Ammon's horn (tissue), 1 donor: ENCODE measurements at places on chromosomes 1 and 21.

DNA sequence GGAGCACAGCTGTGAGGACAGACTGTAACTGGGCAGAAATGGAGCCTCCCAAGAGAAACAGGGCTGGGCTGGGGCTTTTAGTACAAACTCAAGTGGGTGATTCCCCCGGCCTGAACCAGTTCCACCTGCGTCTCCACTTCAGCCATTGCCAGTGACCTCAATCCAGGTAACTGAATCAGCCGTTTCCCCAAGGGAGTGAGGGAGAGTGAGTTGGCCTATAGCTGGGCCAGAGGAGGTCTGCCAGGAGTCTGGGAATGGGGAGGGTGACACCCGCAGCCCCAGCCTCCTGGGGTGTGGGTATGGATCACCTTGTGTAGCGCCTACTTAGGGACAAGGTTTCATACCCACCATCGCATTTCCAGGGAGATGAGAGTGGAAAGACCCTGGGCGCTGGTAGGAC lies 8.5 kb downstream of the SLC26A9 start:
- DNase-seq = no peak

GRCh38 chr1:156901966-156902915 lies 8.7 kb downstream of the PEAR1 start:
- no peak for DNase-seq

DNA sequence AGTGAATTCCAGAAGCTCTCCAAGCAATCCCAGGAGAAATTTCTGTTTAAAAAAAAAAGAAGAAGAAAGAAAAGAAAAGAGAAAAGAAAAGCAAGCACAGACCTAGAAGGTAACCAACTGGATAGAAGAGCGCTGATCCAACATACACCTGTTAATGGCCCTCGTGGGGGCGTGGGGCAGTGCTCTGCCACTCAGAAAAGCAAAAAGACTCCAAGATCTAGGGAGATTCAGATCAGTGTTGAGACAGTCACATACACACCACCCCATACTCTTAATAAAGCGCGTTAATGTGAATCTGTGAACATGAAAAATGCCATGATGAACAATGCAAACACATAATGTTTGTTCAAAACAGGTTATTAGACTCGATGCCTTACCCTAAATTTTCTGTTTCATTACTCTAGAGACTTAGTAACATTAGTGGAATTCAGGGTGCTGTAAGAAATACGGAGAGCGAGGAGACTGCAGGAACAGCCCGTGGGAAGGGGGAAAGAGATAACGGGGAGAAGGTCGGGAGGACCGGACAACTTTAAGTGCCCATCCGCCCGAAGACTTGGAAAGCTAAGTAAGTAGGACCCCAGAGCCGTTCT lies 406 bp downstream of the NME7 start:
- no peak for DNase-seq

GRCh38 chr1:82606546-82606945 lies 805.8 kb downstream of the ADGRL2 start:
- no peak for DNase-seq

DNA sequence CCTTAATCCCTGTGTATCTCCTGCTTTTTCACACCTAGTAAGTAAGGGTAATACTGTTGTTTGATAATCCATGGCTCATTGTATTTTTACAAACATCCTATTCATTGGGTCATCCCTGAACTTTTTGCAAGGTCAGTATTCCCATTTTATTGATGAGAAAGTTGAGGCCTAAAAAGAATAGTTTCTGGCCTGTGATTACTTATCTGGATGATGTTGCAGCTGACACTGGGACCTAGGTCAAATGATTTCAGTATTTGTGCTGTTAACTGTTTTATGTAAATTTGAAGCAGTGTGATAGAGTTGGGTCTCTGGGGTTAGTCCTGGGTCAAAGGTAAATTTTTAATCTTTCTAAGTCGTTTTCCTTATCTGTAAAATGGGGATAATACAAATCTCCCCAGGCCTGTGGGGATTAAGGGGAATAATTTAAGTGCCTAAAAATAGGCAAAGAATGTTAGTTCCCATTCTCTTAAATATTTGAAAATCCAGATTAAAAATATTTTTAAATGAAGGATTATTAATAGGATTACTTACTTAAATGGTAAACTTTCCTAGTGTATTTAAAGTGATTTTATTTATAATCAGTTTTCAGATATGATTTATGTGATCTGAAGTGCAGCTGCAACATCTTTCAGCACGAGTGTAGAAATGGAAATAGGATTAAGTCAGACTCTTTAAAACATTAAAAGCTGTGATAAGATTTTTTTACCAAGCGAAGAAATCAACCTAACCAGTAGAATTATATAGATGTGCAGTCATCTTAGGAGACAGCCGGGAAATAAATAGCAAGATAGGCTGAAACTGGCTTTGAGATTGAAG lies 4.3 kb downstream of the PPP2R5A start:
- DNase-seq = no peak

DNA sequence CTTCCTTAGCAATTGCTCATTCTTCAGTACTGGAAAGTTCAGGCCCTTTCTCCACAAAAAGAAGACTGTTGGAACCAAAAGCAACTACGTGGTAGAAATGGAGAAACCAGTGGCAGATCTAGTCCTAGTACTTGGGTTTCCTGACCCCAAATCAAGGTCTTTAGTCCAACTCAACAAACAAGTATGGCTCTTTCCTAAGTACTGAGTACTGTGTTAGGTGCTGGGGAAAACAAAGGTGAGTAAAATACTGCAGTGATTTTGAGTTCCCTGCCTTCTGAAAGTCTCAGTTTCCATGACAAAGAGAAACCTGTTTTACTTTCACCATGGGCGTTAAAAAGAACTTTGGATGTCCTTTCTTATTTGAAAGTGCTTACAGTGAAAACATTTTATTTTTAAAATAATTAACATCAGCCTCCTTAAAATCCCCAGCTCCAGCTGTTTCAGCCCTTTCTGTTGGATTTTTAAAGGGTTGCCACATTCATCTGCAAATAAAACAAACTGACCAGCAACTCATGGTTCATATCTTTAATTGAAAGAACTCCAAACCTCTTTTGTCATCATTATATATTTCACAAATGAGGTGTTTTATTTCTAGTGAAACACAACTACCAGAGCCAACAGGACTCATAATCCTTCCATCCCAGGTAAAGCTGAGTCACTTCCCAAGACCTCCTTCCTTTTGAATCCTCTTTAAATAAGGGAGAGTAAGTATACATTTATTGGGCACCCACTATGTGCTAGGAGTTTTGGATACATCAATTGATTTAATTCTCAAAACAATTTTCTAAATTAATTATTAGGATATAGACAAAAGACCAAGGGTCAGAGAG lies 35.4 kb downstream of the PLPP3 start:
- DNase-seq = no peak

DNA sequence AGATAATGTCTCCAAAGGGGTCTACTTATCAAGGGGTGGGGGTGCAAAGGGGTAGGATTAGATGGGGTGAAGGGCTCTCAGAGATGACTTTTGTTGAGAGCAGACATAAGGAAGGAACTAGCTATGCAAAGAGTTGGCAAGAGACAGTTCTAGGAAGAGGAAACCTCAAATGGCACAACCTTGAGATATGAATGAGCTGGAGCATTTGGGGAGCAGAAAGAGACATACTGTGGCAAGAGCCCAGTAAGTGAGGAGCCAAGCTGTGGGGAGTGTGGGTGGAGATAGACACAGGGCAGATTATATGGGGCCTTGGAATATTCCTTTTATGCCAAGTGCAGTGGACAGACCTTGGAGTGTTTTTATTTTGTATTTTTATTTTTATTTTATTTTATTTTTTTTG lies 84.8 kb upstream of the BTG3 start:
- no peak for DNase-seq

GRCh38 chr1:109975718-109976117 lies 8.8 kb upstream of the AHCYL1 start:
- no peak for DNase-seq

DNA sequence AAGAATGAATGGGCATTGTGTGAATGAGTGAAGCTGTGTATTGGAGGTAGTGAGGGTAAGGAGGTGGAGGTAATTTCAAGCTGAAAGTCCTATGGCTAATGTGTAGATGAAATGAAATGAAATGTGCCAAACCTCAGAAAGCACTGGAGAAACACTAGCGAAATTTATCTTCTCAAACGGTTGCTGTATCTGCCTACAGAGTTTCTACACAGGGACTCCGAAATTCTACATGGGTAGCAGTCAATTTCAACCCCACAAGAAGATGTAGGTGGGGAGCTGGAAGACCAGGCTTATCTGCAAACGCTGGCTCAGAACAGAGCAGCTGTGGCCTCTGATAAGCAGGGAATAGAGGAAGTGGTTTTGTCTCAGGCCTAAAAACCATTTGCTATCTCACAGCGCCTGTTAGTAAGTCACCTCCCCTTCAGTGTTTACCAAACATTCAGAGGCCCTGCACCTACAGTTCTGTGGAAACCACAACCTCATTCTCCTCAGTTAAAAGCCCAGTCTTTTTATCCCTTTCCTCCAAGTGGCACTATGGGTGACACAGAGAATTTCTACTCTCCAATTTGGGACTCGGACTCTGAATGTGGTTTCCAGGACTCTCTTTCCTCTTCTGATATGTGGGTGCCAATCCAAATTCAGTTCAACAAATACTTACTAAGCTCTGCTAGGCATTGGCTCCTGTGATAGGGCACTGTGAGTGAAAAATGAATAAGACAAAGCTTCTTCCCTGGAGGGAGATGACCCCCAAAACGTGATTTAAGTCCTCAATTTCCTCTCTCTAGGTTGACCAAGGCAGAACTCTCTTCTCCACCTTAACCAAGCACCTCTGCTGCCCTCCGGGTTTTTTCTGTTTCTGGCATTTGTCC lies 17.2 kb upstream of the SLAMF6 start:
- peak; percentile 54 for DNase-seq

DNA sequence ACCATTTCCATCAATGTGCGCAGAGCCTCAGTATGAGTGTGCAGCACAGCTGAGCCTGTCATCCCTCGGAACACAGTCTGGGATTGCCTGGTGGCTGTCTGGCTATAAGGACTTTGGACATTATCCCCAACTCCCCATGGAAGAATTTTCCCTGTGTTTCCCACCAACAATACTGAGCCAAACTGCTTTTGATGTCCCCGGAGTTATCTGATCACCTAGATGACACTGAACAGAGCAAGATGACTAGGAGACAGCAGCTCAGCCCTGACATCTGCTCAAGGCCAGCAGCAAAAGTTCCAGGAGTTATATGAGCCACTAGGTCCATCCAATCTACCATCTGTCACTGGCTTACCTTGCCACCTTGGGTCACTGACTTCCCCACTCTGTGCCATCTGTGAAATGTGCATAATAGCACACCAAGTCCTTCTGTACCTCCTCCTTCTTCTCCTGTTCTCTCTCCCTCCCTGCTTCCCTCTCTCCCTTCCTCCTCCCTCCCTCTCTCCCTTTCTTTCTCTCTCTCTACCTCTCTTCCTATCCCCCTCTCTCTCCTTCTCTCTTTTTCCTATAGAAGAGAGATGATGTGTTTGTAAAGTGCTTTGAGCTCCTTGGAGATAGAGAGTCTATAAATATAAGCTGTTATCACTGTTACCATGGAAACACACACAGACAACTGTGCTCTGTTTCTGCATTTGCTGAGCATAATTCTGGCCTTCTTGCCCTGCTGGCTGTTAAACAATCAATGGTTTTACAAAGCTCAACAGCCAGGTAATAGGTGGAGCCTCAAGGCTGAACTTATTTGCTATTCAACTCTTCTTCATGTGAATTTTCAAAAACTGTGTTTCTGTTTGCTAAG lies 19.7 kb upstream of the ATP1B1 start:
- no peak for DNase-seq

DNA sequence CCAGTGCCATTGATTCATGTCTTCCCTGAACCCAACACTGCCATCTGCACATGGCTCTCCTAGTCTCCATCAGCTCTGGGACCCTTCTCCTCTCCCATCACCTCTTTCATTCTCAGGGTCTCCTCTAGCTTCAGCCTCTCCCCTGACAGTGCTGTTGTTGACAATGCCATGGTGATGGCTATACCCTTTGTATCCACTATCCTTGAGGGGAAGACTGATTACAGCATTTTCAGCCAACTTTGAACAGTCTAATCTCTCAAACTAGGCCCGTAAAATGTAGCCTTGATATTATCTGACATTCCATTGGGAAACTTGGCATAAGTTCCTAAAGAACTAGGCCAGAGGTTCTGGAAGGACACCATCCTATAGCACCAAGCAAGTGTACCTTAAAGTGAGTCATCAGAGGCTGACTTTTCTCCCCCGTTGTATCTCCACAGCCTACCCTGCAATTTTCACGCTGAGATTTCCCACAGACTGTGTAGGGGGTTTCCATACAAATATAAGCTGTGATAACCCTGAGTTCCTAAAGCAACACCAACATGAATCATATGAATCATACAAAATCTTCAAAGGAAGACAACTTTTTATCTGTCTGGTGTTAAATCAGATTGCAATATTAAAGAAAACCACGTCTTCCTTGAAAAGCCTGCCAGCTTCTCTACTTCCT lies 5.8 kb downstream of the HAO2 start:
- no peak for DNase-seq

DNA sequence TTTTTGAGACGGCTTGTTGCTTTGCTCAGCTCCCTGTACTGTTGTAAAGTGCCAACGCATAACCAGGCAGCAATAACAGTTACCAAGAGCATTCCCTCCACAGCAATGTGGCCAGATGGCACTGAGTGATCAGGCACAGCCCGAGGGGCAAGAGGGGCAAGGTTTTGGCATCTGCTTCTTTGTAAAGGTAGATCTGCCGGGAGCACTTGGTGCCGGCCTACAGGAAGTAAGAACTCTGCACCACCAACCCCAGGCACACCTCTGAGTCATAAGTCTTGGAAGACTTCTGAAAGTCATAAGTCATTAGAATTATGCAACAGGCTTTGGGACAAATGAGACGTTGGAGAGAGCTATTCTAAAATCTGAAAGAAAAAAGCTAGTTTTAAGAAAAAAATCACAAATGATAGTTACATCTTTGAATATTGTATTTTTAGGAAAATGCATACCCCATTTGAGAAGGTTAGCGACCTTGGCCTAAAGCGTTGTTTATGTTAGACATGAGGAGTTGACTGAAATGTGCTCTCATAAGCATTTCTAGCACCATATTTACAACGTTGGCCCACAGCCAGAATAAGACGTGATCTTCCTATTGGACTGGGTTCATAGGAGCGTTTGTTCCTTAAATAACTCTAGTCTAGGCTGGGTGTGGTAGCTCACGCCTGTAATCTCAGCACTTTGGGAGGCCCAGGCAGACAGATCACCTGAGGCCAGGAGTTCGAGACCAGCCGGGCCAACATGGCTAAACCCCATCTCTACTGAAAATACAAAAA lies 37.7 kb upstream of the MAP10 start:
- DNase-seq = no peak

GRCh38 chr21:28516021-28516420 lies 476.7 kb downstream of the LTN1 start:
- DNase-seq = no peak

- no peak for DNase-seq
Measured at GRCh38 chr1:178650934-178651511, 74.0 kb upstream of the RALGPS2 start.

- DNase-seq = no peak
Measured at GRCh38 chr1:66286307-66286706, 247.6 kb upstream of the SGIP1 start.

DNA sequence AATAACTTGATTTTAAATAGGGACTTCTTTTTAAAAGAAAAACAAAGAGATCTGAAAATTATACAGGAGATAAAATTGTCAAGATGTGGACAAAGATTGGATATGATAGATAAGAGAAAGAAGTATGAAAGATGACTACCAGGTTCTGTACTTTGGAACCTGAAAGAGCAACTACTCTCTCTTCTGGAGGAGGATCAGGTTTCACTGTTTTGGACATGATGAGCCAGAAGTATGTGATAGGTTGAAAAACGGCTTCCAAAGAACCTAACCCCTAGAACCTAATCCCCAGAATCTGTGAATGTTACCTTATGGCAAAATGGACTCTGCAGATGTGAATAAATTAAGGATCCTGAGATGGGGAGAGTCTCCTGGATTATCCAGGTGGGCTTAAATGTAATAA lies 26.2 kb downstream of the RSBN1 start:
- DNase-seq = no peak
